ENCODE measurements at places on chromosomes 5 and 9. TPM values are rescaled to one million over a fixed set of nuclear protein-coding genes. Genes with fewer than 3 reads are reported as not detected.

PLAC8L1 gene
- total RNA-seq: 0.40 TPM

CRHBP gene
- total RNA-seq: 0.13 TPM

SLCO6A1 gene
- not detected for total RNA-seq

TRPM3 gene
- total RNA-seq: 10.9 TPM

GABRA6 gene
- not detected for total RNA-seq

KIF20A gene
- 69.1 TPM for total RNA-seq

IFNK gene
- not detected for total RNA-seq

FAM151B gene
- 9.8 TPM for total RNA-seq

CDH6 gene
- 44.7 TPM for total RNA-seq

GABRB2 gene
- under 0.01 TPM for total RNA-seq

GARIN3 gene
- total RNA-seq: not detected

SPINK5 gene
- total RNA-seq: 0.13 TPM

PTGDS gene
- total RNA-seq: 21.8 TPM

CDH9 gene
- not detected for total RNA-seq

LCP2 gene
- total RNA-seq: not detected

MYMK gene
- not detected for total RNA-seq

SH3RF2 gene
- total RNA-seq: 1.8 TPM

ARL15 gene
- total RNA-seq: 16.8 TPM

PCDHGC3 gene
- total RNA-seq: 83.4 TPM

KLHL3 gene
- 4.6 TPM for total RNA-seq

C9orf50 gene
- 0.13 TPM for total RNA-seq

CSF1R gene
- not detected for total RNA-seq

CNTNAP3 gene
- total RNA-seq: 76.5 TPM

MYO10 gene
- total RNA-seq: 42.0 TPM

PCDHA6 gene
- total RNA-seq: 0.26 TPM

MRPS27 gene
- 44.8 TPM for total RNA-seq

CCDC69 gene
- 1.3 TPM for total RNA-seq

CTNND2 gene
- under 0.01 TPM for total RNA-seq

TTC23L gene
- 0.31 TPM for total RNA-seq

ARL10 gene
- 7.9 TPM for total RNA-seq

ZDHHC11B gene
- total RNA-seq: 0.26 TPM

MELK gene
- 26.2 TPM for total RNA-seq

PCDHB9 gene
- 0.44 TPM for total RNA-seq

LCN1 gene
- total RNA-seq: not detected

IL13 gene
- not detected for total RNA-seq

OLFM1 gene
- 0.44 TPM for total RNA-seq

PRRX2 gene
- 32.8 TPM for total RNA-seq

WHRN gene
- 0.25 TPM for total RNA-seq

SQSTM1 gene
- 903 TPM for total RNA-seq

CEL gene
- total RNA-seq: 0.19 TPM

PHF24 gene
- 0.13 TPM for total RNA-seq

Measured in aortic smooth muscle cell (primary cell).